NCI-H1694 treated with DMSO at 0.1 percent for 48 hours (cell line): ENCODE measurements at places on chromosomes 11 and 22.
A peak's percentile ranks its signal among the peaks of the same experiment; 100 is the strongest.

DNA sequence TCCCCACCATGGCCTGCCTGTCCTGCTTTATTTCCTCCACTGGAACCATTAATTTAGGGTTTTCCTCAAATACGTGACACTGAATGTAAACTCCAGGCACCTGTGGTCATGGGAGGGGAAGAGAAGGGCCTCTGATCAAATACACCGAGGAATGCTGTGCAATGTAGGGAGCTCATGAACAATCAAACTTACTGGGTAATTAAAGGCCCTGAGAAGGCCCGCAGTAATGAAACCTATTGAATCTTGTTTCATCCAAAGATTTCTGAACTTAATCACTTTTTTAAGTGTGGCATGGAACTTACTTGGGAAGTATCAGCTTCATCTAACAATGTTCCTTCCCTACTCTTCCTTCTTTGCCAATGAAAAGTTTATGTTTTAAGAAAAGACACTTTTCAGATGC is 299.8 kb downstream of the MIAT start:
- no peak for DNase-seq

DNA sequence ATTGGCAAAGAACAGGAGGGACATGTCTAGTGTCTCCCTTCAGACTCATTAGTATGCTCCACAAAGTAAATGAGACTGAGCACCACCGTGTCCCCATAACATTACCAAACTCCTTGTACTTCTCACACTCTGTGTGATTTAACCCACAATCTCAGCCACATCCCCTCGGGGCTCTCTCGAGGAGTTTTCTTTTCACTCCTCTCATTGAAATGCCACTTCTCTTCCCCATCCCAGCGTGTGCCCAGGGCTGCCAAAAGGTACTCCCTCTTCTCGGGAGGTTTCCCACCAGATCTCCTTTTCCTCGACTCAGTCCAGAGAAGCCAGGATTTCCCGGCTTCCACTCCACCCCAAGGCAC is 1.1 kb downstream of the RBFOX2 start:
- no peak for DNase-seq

DNA sequence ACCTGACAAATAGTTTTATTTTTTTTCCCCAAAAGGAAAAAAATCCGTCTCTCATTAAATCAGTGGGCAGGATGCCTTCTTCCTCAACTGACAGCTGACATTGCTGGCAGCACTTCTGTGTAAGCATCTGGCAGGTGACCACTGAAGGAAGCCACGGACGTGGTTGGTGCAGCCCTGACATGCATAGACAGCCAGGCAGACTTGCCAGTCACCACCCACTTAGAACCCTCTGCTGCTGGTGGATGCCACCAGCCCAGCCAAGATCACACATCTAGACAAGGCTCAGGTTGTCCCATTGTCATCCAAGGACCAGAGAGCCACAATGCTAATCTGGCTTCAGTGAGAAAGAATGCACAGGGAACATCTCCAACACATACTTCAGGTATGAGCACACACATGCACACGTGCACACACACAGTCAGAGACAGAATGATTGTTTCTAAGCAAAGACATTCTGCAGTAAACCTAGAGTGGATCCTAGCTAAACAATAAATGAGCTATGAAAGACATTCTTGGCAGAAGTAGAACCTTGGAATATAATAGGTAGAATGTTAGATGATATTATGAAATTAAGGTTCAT is 49.8 kb upstream of the BMAL1 start:
- DNase-seq, result no peak

- DNase-seq, result no peak
These were observed 441.1 kb downstream of the TBC1D22A start for GRCh38 chr22:47203554-47203991.

DNA sequence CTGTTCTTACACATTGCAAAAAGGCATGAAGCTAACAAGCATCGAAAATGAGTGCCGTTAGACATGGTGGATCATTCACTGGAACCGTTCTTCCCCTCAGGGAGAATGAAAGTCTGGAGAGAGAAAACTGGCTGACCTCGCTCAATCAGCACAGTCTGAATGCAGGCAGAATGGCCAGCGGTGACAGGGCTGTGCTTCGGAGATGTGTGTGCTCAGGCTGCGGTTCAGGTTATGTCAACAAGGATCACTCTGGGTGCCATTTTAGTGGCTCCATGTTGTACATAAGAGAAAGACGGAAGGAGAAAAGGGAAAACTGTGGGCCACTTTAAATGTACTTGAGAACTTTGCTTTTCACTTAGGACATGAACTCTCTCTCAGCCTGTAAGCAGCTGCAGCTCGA is 749.8 kb upstream of the ARHGAP42 start:
- DNase-seq, result no peak

DNA sequence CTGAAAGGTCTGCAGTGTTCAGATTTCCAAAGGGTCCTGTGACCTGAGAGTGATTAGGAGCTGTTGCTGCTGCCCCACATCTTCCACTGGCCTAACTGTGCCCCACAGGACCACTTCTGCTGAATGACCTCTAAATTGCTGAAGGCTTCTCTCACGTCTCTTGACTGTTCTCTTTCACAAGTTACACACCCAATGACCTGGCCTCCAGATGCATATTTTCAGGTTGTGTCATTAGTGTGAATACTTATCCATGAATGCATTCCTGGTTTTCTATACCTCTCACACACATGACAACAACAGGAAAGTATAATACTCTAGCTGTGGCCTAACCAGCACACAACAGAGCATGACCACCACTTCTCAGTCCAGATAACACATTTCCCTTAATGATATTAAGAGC is 15.4 kb downstream of the PRR14L start:
- no peak for DNase-seq

DNA sequence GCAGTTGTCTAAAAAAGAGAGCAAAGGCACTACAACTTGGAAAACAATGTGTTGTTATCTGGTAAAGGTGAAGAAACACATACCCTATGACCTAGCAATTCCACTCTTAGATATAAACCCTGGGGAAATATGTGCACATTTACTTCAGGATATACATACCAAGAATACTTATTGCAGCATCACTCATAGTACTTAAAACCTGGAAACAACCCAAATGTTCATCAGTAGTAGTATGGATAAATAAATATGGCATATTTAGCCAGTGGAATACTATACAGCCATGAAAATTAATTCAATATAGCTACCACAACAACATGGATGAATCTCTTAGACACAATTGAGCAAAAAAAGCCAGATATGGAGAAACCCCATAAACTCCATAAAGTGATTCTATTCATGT is 26.1 kb upstream of the MICAL2 start:
- no peak for DNase-seq

- no peak for DNase-seq
These were observed 17.3 kb downstream of the RNF121 start for GRCh38 chr11:71946144-71946571.

DNA sequence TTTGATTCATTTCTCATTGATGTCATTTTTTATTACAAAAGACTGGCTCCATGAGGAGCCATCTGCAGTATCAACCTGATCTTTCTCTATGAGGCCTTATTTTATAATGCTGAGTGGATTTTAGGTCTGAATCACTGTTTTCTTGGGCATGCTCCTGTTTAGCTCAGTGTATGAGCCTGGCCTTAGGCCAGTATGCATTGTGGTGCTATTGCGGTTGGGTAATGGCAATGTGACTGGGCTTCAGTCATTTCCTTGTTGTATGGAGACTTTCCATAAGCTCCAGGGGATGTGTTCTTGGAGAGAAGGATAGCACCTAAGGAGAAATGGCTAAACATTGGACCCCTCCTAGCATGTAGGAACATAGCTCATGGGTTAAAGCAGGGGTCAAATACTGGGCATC is 293.2 kb downstream of the NELL1 start:
- DNase-seq, result no peak

GRCh38 chr22:41352058-41352457 is 29.7 kb upstream of the TEF start:
- DNase-seq, result no peak

DNA sequence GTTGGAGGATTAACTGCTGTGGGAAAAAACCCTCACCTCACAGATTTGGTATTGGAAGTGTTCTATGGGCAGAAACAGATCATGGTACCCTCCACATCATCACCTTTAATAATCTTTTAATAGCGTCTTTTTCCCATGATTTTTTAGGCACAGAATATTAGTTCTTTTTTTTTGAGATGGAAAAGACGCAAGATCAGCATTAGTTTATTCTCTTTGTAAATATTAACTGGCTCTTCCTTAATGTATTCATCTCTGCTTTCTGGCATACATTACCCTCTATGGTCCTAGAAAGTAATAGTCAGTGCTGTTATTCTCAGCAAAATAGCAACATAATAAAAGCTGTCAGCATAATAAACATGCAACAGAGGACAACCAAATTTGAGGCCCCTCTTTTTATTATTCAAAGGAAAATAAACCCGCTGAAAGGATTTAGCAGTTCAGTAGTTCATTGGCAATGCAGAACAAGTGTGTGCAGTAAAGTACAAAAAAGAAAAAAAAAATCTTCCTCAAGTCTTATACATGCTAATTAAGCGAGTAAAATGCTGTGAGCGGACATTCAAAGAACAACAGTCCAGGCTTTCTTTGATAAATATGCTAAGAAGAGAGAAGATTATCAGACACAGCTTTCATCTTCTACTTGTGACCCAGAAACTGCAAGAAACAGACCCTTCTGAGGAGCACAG is 37.5 kb upstream of the DDI1 start:
- no peak for DNase-seq

DNA sequence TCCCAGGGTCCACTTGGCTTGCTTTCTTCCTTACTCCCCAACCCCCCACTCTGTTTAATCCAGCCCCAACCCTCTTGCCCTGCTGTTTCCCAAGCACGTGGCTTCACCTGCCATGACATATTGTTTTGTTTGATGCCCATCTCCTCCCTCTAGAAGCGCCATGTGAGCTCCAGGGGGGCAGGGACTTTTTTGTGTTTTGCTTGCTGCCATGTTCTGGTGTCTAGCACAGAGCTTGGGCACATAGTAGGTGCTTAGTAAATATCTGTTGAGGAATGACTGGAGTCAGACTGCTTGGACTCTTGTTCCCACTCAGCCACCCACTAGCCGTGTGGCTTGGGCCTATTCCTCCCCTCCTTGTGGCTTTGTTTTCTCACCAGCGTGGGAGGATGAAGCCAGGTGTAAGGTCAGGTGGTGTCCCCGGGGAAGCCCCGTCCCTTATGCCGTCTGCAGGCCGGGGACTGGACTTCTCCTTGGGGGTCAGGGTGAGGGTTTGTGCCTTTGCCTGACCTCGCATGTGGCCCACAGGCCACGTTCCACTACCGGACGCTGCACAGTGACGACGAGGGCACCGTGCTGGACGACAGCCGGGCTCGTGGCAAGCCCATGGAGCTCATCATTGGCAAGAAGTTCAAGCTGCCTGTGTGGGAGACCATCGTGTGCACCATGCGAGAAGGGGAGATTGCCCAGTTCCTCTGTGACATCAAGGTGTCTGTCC is 3.8 kb downstream of the AIP start:
- DNase-seq, result no peak

GRCh38 chr11:123519055-123519796 is 89.2 kb downstream of the GRAMD1B start:
- DNase-seq, result no peak

- DNase-seq, result no peak
These were observed 2.5 kb downstream of the APOL4 start for GRCh38 chr22:36199001-36199551.

DNA sequence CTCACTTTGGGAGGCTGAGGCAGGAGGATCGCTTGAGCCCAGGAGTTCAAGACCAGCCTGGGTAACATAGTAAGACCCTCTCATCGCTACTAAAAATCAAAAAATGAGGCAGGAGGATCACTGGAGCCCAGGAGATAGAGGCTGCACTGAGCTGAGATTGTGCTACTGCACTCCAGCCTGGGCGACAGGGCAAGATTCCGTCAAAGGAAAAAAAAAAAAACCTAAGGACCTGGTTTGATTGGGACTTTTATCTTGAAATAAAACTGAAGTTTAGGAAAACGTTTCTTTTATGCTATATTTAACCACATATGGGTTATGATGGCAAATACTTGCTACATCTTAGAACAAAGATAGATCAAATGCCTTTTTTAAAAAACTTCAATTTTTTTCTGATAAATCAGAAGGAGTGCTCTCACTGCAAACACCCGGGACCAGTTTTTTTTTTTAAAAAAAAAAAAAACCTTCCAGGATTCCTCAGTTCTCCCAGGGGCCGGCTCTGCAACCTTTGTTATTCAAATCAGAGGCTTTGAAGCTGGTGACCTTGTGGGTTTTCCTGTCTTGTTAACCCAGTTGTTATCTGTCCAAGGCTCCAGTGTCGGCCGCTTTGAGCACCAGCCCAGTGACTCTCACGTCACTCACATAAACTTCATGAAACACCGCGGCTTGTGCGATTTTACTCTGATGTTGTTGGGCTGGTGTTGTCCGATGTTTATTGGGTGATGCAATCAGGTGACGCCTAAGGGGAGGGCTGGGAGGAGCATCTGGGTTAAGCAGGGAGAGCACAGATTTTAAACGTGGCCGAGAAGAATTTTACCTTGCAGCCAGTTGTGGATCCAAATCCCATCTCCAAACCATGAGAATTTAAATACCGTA is 24.7 kb upstream of the SLC22A12 start:
- DNase-seq, result peak; percentile 61

DNA sequence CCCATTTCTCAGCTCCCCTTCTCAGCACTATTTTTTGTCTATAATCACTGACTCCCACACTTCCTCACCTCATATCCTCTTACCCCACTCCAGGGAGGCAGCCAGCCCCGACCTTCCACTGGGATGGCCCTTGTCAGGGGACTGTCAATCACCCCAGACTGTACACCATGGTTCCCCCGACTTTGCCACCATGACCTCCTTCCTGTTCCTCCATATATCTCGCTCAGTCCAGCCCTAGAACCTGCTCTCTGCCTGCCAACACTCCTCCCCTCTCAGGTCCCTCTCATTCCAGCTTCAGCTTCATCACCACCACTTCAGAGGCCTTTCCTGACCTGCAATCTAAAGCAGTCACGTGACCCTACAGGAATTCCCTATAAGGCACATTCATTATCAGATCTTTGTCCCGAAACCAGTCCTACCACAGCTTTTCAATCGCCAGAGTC is 16.5 kb downstream of the PRPF19 start:
- DNase-seq, result no peak

GRCh38 chr11:95660038-95660437 is 129.5 kb downstream of the FAM76B start:
- DNase-seq, result no peak

DNA sequence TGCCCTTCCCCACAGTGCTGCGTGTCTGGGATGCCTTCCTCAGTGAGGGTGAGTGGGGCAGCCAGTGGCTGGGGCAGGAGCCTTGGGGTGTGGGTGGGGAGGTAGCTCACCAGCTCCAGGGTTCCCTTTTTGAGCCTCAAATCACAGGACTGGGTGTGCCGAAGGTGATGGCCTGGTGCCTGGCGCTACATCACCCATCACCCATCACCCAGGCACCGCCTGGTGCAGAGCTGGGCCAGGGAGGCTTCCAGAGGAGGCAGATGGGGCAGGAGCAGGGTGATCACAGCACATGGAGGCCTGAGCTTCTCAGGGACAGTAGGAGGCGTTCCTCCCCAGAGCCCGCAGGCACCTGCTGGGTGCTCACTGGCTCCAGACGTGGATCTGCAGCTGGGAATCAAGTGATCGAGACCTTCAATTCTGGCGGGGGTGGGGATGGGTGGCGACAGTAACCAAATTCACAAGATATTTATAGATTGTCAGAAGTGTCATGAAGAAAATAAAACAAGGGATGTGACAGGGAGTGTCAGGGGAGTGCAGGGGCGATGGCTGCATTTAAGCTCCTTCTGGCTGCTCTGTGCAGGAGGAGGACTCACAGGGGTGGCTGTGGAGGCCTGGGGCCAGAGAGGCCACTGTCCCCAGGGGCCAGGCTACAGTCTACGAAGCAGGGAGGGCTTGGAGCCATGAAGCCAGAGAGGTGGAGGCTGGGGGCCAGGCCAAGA is 3.2 kb downstream of the TBC1D10C start:
- DNase-seq, result no peak

GRCh38 chr11:62048100-62048499 is 75.7 kb upstream of the INCENP start:
- DNase-seq, result no peak
